NCI-H1105 (cell line): ENCODE measurements at places on chromosomes 1 and 21.

DNA sequence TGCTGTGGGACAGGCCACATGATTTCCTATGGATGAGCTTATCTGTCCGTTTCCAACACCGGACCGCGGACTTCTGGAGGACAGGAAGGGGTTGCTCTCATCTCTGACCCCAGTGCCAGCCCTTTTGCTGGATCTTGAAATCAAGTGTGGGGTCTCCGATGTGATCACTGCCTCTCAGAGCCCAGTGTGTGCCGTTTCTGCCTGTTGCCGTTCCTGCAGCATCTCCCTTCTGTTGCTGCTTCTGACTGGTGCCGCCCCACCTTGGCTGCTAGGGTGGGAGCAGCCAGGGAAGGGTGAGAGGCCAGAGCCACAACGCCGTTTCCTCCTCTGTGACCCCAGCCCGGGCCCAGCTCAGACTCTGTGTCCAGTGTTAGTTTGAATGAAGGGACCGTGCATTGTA is 67.3 kb upstream of the WNT4 start:
- no peak for DNase-seq

DNA sequence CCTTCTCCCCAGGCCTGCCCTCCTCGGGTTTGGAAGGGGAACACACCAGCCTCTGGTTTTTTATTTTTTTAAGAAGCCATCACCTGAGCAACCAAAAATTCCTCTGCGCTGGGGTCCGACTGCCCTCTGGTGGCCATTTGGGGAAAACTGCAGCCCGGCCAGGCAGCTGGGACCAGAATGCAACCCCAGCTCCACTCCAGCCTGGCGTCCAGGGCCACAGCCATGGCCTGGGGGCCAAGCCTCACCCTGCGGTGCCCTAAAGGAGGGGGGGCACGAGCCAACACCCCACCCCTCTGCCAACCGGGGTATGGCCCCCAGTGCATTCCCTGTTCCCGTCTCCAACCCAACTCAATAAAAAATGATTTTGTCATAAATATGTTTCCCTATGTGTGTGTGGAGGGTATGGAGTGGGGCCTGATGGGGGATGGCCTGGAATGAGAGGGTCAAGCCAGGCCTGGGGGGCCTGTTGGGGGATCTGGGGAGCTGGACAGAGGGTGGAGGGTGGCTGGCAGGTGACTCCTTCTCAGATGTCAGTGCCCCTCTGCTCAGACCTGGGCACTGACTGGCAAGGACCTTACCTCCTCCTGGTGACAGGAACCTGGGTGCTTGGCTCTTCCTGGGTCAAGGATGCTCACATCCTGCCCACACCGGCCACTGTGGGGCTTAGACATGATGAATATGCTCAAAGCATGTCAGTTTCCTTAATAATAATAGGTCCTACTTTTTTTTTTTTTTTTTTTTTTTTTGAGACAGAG is 3.2 kb downstream of the GPR3 start:
- DNase-seq: peak; percentile 63

DNA sequence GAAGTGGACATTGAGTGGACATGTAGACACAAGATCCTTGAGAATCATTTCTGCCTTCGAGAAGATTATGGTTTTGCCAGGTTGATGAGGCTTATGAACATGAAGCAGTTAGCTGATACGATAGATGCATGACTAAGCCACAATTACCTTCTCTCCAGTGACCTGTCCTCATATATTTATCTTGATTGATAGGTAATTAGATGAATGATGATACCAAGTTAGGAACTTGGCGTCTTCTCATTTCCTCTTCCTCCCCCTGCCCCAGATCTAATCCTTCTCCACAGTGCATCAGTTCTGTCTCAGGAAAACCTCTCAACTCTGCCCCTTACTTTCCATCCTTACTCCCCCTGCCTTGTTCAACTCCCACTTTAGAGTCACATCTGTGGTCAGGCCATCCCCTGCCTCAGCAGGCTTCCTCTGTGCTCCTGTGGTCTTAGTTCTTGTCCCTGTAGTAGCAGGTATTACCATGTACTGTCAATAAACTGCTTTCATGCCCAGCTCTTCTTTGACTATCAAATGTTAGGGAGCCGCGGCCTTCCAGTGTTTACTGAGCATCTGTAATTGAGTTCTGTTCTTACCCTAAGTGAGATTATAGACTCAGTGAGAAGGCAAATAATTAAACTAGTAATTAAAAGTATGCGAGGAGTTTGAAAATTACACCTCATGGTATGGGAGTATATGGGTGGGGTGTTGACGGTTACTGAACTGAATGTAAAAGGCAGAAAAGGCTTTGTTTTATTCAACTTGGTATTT is 5.1 kb downstream of the ST6GALNAC3 start:
- no peak for DNase-seq

GRCh38 chr1:231781892-231782291 is 155.3 kb downstream of the DISC1 start:
- DNase-seq: no peak

GRCh38 chr1:3483801-3484444 is 29.5 kb downstream of the ARHGEF16 start:
- DNase-seq: no peak
